ENCODE measurements at places on chromosomes 3 and 15.

GRCh38 chr15:75360391-75360790, 8.0 kb downstream of the MAN2C1 start:
- no peak for DNase-seq

GRCh38 chr3:51500632-51501131, 867 bp upstream of the DCAF1 start:
- no peak for DNase-seq

DNA sequence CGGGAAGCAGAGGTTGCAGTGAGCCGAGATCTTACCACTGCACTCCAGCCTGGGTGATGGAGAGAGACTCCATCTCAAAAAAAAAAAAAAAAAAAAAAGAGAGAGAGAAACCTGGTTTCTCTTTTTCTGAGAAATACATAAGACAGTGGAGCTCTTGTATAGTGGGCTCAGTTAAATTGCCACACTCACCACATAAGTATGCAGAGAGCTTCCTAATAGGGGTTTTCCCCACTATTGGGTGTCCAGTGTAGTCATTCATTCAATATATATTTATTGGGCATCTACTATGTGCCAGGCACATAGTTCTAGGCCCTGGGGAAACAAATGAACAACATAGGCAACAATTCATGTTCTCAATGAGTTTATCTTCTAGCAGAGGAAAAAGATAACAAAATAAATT, 48.9 kb upstream of the FMN1 start:
- DNase-seq: no peak

DNA sequence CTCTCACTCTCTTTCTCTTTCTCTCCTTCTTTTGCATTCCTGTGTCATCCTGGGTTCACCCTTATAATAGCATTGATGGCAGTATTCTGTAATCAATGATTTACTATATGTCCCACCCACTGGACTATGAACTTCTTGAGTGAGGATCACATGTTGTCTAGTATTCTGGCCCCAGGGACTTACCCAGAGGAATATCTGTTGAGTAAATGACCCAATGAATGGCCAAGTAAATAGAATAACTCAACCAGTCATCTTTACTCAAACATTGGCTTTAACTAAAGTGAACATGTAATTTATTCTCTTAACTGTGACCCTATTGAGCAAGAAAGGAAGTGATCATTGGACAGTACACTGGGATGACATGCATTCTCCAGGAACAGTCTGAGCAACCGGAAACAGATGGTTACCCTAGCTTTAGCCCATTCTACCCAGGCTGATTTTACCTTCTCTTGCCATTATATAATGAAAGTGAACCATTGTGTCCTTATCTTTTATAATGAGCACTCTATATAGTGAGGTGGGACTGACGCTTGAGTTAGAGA, 94.5 kb upstream of the SOX14 start:
- DNase-seq: no peak

- DNase-seq: no peak
Observed at GRCh38 chr15:67079361-67079760, 14.0 kb downstream of the SMAD3 start.

- no peak for DNase-seq
Observed at GRCh38 chr3:183427196-183427875, 1.1 kb downstream of the MCF2L2 start.

DNA sequence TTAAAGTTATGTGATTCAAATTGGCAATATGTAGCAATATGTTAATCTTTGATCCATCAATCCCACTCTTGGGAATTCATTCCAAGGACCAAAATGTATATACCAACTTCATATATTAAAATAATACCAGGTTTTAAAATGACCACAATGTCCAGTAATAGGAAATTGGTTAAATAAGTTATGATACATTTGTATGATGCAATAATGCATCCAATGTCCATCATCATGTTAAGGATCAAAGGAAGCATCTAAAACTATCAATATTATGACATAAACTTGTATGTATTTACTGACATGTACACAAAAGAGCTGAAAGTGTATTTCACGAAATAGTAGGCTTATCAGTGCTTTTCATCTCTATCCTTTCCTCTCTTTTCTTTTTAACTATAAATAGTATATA, 406.0 kb downstream of the RSL24D1 start:
- DNase-seq: no peak

DNA sequence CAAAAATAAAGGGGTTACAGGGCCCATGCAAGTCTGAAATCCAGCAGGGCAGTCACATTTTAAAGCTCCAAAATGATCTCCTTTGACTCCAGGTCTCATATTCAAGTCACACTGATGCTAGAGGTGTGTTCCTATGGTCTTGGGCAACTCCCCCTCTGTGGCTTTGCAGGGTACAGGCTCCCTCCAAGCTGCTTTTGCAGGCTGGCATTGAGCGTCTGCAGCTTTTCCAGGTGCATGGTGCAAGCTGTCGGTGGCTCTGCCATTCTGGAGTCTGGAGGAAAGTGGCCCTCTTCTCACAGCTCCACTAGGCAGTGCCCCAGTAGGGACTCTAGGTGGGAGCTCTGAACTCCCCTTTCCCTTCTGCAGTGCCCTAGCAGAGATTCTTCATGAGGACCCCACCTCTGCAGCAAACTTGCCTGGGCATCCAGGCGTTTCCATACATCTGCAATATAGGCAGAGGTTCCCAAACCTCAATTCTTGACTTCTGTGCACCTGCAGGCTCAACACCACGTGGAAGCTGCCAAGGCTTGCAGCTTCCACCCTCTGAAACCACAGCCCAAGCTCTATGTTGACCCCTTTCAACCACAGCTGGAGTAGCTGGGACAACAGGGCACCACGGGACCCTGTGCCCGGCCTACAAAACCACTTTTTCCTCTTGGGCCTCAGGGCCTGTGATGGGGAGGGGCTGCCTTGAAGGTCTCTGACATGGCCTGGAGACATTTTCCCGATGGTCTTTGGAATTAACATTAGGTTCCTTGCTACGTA, 80.1 kb upstream of the PLSCR5 start:
- DNase-seq: no peak

GRCh38 chr3:127456471-127457093, 134.0 kb downstream of the TPRA1 start:
- no peak for DNase-seq

Measured in activated T-cell treated with anti-CD3 and anti-CD28 coated beads for 48 hours (primary cell).